ENCODE measurements at places on chromosomes 16 and 17.
A peak's percentile ranks its signal among the peaks of the same experiment; 100 is the strongest.

DNA sequence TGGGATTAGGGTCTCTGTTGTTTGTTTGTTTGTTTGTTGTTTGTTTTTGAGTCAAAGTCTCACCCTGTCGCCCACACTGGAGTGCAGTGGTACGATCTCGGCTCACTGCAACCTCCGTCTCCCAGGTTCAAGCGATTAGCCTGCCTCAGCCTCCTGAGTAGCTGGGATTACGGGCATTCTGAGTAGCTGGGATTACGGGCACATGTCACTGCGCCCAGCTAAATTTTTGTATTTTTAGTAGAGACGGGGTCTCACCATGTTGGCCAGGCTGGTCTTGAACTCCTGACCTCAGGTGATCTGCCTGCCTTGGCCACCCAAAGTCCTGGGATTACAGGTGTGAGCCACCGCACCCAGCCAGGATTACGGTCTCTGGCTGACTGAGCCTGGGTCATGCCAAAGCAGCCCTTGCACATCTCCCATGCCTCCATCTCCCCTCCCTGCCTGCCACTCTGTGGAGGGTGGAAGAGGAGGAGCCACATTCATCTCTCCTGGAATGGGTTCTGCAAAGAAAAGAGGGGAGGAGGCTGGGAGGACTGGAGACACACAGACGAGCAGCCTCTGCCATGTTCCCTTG lies 59.2 kb downstream of the BEAN1 start:
- DNase-seq: no peak

DNA sequence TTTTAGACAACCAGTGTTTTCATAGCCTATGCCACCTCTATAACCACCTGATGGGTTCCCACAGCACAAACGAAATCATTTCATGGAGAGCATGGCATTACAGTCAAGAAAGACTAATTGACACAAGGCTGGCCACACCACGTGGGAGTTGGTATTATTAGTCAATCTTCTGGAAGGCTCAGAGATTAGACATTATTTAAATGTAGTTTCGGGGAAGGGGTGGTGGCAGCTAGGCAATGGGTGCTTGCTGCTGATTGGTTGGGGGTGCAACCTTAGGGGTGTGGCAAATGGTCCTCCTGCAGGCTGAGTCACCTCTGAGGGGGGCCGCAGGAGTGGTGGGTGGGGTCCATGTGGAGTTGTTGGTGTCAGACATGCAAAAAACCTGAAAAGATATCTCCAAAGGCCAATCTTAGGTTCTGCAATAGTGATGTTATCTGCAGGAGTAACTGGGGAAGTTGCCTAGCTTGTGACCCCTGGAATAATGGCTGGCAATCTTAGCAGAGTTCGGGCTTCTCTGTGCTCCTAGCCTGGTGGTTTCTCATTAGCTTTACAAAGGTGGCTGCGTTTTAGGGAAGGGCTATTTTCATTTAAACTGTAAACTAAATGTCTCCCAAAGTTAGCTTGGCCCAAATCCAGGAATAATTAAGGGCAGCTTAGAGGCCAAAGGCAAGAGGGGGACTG lies 4.6 kb downstream of the TEN1 start:
- no peak for DNase-seq

- DNase-seq: peak; percentile 87
These were observed 24.4 kb downstream of the SCNN1G start for GRCh38 chr16:23206986-23207385.

- DNase-seq: no peak
These were observed 30.2 kb downstream of the TK2 start for GRCh38 chr16:66519482-66520373.

DNA sequence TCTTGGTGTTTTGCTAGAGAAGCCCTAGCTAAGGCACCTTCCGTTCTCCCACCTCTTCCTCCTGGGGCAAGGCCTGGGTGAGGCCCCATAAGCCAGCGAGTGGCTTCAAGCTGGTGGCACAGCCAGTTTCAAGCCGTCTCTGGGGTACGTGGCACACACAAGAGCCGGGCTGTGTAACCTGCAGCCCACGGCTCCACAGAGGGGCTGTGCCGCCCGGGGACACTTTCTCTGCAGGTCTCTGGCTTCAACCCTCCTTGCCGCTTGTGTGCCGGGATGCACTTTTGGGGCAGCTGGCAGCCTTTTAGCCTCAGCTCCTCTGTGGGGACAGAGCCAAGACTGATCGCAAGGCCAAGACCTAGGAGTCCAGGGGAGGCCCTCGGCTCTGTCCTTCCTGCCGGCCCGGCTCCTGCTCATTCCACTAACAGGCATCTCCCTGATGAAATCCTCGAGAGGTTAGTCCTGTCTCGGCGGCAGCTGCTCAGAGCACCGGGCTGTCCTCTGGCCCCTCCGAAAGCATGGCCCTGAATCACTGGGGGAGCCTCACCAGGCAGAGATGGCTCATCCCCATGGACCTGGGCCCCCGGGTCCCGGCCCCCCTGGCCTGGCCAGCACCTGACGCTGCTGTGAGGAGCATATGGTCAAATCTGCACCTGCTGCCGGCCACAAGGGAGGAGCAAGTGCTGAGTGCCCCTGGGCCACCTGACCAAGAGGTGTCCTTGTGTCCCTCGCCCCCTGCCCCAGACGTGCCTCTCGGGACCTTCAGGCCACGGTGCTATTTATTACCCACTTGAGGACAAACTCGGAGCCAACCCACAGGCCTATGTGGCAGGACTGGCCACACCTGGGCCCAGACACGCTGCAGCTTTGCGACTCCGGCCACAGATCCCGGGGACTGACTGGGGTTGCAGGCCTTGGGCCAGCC lies 98.5 kb downstream of the METRNL start:
- no peak for DNase-seq

GRCh38 chr17:78940708-78941107 lies 15.5 kb upstream of the TIMP2 start:
- DNase-seq: no peak

DNA sequence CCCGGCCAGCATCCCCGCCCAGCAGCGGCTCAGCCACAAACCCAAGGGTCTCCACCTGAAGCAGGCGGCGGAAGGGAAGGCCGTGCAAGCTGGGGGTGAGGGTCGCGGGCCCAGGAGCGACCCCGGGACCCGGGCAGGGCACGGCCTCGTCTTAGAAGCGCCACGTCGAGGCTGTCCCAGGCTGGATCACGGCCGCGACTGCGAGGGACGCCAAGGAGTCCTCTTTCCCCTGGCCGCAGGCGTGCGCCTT lies 538 bp upstream of the CCNF start:
- no peak for DNase-seq

DNA sequence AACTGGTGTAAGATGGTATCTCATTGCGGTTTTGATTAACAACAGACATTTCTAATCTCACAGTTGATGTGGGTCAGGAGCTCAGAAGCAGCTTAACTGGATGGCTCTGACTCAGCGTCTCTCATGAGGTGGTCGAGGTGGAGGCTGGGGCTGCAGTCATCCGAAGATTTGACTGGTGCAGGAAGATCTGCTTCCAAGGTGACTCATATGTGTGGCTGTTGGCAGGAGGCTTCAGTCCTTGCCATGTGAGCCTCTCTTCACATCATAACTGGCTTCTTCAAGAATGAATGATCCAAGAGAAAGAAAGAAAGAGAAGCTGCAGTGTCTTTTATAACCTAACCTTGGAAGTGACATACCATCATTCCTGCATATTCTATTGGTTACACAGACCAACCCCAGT lies 376.1 kb downstream of the SEC14L1 start:
- DNase-seq: no peak

DNA sequence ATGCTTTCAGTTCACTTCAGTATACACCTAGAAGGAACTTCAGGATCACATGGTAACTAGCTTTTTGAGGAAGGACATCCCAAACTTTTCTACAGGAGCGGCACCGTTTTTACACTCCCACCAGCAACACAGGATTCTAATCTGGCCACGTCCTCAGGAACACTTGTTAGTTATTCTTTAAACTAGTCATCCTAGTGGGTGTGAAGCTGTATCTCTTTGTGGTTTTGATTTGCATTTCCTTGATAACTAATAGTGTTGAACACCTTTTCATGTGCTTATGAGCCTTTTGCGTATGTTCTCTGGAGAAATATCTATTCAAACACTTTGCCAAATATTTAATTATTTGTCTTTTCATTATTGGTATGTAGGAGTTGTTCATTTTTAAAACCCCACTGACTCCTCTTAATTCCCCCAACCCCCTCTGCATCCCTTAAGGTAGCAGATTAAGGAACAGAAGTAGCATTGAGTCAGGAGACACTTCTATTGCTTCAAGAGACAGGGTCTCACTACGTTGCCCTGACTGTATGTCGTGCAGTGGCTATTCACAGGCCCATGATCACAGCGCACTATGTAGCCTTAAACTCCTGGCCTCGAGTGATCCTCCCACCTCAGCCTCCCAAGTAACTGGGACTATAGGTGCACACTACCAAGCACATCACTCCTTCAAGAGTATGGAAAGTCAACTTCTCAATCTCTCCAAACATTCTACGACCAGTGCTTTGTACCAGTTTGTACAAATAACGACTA lies 25.4 kb downstream of the YWHAE start:
- no peak for DNase-seq

DNA sequence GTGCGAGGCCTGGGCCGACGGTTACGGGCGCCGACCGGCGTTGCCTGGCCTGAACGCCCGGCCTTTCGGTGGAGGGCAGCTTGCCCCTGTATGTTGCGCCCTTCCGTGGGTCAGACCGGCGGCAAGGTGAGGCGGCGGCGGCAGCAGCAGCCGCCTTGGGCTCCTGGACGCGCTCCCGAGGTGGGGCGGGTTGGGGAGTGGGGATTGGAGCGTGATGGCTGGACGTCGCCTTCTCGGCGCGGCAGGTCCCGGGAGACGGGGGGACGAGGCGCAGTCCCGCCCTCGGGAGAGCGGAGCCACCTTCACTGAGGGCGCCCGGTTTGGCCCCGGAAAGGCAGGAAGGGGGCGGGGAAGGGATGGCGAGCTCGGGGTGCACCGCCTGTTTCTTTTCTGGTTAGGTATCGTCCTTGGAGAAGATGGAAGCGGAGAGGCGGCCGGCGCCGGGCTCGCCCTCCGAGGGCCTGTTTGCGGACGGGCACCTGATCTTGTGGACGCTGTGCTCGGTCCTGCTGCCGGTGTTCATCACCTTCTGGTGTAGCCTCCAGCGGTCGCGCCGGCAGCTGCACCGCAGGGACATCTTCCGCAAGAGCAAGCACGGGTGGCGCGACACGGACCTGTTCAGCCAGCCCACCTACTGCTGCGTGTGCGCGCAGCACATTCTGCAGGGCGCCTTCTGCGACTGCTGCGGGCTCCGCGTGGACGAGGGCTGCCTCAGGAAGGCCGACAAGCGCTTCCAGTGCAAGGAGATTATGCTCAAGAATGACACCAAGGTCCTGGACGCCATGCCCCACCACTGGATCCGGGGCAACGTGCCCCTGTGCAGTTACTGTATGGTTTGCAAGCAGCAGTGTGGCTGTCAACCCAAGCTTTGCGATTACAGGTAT lies 671 bp downstream of the DGKE start:
- no peak for DNase-seq

DNA sequence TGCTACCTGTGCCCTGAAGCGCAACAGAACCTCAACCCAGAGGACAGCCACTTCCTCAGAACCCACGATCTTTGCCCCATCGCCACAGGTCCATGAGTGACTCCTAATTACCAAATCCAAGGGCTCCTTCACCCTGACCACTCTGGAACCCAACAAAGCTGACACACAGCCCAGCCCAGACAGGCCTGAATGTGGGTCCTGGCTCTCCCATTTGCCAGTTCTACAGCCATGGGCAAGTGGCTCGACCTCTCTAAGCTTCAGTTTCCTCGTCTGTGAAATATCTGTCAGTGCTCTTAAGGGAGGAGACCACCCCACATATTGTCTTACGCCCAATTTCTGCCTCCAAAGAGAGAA lies 18.0 kb upstream of the ENDOV start:
- DNase-seq: no peak

DNA sequence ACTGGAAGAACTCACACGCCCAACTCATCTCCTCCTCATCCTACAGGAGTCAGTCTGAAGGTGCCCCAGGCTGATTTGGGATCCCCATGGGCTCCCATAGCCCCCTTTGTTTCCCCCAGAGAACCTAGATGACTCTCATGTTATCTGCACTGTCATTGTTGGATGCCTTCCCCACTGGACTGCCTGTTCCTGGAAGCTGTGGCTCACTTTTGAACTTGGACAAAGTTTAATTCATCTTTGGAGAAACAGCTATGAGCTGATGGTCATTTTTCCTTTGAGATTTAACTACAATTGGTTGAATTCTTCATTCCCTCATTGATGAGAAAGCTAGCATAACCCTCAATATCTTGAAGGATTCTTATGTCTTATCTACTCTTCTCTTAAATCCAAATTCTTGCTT lies 186.6 kb downstream of the SALL1 start:
- DNase-seq: no peak

DNA sequence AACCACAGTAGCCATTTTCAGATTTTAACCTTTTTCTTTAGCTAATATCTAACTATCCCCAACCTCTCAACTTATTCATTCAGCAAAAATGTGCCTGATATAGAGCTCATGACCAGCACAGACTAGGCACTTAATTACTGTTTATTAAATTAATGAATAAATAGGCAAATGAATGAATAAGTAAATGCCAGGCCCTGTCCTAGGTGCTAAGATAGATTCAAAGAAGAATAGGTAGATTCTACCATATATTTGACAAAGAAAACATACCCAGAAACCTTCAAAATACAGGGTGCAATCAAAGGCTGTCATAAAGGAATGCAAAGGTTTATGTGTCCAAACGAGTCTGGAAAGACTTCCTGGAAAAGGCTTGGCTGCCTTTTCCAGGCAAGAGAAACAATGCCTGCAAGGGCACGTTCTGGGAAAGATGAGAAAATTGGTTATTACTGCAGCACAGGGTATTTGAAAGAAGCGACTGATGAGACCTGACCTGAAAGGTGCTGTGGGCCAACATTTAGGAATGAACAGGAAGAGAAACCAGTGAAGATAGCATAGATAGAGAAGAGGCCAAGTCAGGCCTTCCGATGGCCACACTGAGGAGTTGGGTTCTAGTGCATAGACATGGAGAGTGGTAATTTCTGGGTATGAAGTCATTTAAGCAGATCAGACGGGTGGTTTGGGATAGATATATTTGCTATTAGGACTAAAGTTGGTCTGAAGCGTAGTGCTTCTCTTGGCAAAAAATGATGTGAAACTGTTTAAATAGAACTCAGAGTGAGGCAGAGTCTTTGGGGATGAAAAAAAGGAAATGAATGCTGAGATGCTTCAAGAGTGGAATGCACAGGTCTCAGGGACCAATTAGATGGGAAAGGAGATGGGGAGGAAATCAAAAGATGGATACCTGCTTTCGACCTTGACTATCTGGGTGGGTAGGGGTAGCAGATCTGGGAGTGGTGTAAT lies 11.4 kb upstream of the CCL2 start:
- no peak for DNase-seq

- no peak for DNase-seq
These were observed 100.6 kb upstream of the METRNL start for GRCh38 chr17:82978765-82979349.
